Neuronal stem cell (in vitro differentiated cells): ENCODE measurements at places on chromosomes 2 and 18.

DNA sequence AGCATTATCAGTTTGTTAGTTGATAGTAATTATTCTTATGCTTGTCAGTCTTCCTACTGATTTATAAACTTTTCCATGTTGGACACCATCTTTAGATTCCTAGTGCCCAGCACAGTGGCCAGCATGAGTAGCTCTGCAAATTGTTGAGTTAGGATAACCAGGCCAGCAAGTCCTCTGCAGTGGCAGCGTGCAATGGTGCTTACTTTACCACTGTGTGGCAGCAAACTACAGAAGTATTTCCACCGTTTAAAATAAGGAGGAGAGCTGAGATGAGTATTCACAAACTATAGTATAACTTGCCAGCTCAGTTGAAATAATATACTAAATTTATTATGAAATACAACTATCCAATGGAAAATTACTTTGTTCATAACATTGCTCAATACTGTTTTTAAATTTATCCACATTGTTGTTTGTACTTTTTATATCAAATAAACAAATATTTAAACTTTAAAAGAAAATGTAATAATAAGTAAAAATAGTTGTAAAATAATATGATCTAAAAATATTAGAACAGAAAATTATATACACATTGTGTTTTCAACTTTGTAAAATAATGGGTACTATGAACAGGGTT is 9.3 kb upstream of the THADA start:
- DNase-seq = peak; percentile 18

DNA sequence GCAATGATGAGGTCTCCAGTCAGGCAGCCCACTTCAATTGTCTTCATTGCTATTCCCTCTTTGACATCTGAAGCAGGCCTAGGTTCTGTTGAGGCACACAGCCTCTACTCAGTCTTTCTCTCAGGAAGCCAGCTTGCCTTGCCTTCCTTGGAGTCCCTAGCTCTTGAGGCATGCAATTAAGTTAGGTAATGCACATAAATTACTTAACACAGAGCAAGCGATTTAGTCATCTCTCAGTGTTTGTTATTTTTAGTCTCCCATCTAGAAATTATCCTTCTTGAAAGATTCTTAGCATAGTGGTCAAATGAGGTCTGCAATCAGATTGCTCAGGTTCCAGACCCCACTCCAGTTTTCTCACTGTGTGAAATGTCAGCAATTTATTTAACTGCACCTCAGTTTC is 32.0 kb downstream of the SULT1C4 start:
- no peak for DNase-seq

DNA sequence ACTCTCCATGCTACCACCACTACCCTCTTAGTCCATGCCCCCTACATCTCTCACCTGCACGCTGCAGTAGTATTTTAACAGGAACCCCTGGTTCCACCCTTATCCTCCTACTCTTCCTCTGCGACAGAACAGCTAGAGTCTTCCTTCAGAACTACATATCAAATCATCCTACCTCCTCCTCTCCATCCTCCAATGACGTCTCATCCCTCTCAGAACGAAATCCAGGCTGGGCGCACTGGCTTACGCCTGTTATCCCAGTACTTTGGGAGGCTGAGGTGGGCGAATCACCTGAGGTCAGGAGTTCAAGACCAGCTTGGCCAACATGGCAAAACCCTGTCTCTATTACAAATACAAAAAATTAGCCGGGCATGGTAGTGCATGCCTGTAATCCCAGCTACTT is 10.3 kb upstream of the KIF3C start:
- no peak for DNase-seq

DNA sequence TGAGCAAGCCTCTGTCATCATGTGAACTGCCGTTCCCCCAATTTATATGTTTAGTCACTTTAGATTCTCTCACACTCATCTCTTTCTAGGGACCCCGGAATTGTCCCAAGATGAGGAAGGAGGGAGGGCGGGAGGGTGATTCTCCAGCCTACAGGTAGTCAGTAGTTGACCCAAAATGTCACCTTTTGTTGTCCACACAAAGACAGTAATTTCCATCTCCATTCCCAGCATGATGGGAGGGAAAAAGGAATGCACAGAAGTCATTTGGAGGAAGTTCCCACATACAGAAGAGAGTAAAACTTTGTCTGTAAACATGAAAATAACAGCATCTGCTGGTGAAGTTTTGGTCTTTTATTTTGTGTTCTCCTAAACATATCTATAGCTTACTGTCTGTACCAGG is 222.9 kb downstream of the KLHL29 start:
- DNase-seq = no peak

DNA sequence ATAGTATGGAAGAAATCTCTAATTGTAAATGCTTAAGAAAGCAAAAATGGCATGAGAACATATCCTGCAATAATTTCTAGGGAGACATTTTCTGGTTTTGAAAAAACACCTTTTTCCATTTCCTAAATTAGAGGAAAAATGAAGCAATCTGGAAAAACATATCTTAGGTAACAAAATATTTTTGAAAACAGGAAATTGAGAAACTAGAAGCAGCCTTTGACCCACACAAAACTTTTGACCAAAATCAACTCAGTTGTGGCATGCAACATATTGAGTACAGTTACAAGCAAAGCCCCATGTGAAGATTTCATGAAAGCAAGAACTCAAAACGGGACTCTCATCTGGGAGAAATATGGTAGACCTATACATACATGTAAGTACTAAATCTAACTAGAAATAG is 28.6 kb upstream of the CHAC2 start:
- DNase-seq = no peak

DNA sequence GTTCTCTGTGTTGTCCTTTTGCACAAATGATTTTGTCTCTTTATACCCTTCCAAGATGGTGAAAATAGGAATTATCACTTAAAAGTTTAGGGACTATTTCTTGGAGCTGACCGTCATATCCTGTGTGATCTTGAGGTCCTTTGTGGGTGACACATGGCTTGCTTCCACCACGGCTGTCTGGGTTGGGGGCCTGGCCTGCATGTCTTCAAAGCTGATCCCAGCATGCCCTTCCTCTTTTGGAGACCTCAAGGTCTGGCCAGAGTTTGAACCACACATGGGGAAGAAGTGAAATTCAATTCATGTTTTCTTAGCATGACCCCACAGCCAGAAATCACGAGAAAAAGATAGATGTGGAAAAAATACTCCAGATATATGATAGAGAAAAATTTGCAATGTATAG is 14.0 kb downstream of the SFTPB start:
- DNase-seq = no peak

DNA sequence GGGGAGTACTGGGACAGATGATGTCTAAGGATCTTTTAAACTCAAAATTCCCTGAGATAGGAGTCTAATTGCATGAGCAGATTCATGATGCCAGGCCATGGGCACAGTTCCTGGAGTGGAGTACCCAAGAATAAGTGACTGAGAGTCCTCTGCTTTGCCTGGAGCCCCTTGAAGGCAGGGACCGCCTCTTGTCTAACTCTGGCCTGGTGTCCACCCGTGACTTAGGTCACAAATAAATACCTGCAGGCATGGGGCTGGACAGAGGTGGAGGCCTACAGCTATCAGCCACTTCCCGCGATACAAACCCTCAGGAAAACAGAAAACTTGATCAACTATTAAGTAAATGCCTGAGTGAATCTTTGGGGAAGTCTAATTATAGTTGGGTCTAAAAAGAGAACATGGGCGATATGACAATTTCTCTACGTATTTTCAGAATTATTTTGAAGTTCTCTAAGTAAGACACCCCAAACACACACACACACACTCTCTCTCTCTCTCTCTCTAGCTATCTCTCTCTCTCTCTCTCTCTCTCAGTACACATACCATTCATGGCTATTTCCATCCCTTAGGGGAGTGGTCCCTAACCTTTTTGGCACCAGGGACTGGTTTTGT is 1.8 kb upstream of the WIPF1 start:
- DNase-seq = no peak

- no peak for DNase-seq
Measured at GRCh38 chr2:43127208-43127940, 99.0 kb downstream of the ZFP36L2 start.

GRCh38 chr2:239829326-239829725 is 195.8 kb downstream of the NDUFA10 start:
- DNase-seq = no peak

DNA sequence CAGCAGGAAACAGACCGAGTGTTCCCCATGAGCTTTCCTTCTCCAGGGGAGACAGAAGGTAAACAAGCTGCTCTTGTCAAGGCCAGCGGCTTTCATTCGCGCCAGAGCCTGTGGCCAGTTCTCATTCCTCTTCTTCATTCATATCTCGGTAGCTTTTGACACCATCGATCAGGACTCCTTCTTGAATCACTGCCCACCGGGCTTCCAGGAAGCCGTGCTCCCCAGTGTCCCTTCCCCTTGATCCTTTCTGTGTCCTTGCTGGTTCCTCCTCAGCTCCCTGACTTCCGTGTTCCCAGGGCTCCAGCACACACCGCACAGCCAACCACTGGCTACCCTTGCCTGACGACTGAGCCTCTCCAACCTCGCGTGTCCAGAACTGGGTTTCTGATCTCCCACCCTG is 14.1 kb downstream of the SLC66A3 start:
- no peak for DNase-seq

- DNase-seq = no peak
Measured at GRCh38 chr2:64656379-64656778, 2.7 kb upstream of the SERTAD2 start.

DNA sequence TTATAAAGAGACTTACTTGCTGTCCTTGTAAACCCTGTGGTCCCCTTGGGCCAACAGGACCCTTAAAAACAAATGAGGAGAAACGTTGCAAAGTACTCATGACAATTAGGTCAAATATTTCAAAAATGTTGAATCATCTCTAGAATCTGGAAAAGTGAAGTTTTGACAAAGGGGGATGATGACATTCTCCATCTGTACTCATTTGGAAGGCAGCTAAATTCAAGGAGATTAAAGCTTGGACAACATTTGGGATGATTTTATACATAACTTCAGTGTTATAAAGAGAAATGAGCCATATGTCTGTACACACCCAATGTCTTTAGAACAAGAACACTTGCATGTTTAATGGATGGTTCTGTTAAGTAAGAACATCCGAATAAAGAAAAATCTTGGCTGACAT is 92.9 kb downstream of the COL5A2 start:
- DNase-seq = no peak

GRCh38 chr2:55556809-55557208 is 37.3 kb downstream of the CFAP36 start:
- no peak for DNase-seq

DNA sequence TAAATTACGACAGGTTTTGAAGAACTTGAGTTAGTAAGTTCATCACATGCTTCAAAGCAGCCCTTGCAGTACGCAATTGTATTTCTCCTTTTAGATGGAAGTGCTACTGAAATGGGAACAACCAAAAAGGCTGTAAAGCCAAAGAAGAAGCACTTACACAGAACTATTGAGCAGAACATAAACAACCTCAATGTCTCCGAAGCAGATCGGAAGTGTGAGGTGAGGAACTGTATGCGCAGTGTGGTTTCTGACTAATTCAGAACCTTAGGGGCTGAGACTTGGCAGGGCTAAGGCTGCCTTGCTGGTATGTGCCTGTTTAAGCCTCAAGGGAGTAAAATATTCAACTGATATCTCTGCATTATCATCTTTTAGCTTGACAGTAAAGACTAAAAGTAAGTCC is 8.4 kb downstream of the NCAPH start:
- DNase-seq = no peak
